ENCODE measurements at places on chromosomes 7 and 10.

DNA sequence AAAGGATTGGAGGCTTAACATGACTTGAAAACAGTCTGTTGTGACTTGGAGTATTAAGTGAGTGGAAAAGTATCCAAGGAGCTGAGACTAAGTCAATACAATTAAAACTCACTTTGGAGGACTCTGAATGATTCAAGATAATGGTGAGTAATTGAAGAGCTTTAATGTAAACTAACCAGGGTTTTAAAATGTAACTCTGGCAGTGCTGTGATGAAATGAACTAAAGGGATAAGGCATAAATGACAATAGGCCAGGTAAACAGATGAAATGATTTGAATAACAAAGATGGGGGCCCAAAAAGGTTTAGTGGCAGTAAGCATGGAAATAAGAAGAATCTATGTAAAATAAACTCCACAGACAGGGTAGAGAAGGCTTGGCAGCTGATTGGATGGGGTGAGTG is 316.5 kb upstream of the CACNA2D1 start:
- no peak for DNase-seq

GRCh38 chr7:29335188-29336083 is 140.9 kb downstream of the CHN2 start:
- DNase-seq, result no peak

DNA sequence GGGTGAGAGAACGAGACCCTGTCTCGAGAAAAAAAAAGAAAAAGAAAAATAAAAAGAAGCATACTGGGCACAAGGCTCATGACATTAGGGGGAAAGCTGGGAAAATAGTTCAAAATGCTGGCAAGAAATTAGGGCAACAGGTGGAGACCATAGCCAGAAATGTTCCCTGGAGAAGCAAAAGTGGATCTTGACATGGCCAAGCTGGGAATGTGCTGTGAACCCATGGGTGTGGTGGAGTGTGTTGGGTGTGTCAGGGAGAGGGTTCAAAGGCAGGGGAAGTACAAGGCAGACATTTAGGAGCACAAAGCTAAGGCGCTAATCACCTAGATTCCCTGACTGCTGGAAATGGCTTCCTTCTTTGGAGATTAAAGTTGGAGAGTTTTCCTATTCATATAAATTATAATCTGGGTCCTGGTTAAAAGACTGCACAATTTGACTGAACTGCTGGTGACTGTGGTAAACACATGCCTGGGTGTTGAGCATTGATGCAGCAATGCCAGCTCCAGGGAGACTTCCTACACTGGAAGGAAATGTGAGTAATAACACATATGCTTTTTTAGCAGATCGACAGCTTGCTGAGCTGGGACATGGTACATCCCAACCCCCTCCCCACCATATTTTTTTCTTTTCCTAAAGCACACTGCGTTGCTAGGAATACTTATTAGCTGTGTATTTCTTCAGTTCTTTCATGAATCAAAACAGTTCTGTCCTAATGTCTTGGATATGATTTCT is 70.1 kb upstream of the ARHGAP21 start:
- no peak for DNase-seq

DNA sequence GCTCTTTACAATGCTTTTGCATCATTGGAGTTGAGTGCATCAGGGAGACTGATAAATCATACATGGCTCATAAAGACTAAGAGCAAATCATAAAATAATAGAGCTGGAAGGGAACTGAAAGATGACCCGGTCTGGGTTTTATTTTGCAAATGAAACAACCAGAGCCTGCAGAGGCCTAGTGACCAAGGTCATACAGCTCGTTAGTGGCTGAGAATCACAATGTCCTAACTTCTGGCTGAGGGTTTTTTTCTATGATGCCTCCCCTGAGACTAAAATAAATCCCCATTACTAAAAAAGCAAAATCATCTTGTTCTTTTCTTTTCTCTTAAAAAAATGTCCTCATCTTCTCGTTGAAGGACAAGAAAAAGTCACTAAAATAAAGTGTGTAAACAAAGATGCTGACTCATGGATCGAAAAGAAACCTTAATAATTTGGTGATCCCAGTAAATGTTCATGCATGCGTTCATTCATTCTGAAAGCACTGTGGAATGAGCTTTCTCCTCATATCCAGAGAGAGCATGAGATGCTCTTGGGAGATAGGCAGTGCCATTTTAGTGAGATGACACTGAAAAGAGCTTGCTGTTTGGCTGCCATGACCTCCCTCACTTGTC is 107.8 kb upstream of the PHYHIPL start:
- DNase-seq, result no peak

GRCh38 chr10:61751599-61751998 is 88.9 kb downstream of the CABCOCO1 start:
- no peak for DNase-seq

DNA sequence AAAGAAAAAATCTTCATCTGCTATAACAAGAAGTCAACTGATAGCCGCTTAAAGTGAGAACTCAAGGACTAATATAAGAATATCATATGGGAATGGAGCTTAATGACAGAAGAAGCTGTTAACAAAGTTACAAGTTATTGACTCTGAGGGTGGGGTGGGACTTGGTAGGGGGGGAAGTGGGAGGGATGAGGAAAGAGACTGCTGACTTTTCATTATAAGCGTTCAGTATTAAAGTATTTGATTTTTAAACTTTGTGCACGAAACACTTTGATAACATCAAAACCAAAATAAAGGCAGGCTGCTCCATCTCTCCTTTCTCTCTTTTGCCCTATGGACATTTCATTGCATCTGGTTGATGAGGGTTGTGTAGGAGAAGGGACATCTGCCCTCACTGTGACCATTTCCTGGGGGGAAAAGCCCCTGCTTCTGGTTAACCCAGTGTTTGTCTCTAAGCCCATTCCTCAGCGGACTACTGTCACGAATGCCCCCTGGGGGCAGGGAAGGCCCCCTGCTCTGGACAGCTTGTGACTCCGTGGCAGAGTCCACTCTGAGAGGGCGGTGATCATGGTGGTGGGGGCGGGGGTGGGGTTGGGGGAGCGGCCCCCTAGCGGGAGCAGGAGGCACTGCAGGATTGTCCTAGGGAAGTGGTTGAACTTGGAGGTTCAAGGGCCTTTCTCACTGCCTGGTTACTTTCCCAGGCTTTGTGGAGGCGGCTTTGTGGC is 17.4 kb downstream of the SLC13A4 start:
- no peak for DNase-seq

DNA sequence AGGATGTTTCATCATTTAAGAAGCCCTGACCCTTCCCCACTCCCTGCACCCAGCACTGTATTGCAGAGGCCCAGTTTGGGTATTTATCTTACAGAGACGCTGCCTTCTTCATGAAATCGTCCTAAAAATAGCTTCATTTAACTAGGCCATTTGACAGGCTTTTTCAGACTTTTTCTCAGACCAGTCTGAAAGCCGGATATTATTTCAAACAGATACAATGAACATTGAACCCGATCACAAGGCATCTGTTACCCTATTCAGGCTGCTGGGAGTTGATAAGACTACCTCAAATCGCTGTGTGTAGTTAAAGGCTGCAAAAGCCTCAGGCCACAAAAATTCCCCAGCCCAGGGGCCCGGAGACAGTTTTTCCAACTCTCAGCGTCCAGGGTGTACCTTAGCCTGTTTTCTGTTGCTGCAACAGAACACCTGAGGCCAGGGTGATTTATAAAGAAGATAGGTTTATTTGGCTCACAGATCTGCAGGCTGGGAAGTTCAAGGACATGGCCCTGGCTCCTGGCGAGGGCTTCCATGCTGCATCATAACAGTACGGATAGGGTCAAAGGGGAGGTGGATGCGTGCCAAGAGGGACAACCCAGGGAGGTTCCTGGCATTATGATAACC is 130.7 kb upstream of the SH2B2 start:
- DNase-seq, result no peak

DNA sequence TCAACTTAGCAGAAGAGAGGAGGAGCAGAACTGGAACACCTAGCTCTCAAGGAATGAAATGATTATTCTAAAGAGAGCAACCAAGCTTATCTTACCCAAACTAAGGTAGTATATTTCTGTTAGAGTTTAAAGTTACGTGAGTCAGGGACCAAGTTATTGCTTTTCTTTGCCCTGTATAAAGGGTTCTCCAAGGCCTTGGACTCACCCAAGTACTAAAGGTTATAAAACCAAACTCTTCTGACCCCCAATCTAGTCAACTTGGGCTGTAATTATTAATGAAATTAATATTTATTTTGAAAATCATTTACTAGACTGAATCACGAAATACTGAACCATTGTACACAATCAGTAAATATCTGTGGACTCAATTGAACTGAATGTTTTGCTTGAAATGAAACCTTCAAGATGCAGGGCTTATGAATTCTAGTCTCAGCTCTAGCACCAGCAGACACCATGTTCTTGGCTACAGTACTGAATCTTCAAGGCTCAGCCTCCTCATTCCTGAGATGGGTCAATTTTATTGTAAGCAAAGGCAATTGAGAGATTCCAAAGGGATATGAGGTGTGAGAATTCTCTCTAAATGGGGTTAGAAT is 1.8 kb upstream of the CYP2C19 start:
- DNase-seq, result no peak

- DNase-seq, result no peak
Observed at GRCh38 chr10:4780782-4781181, 45.2 kb upstream of the AKR1E2 start.

DNA sequence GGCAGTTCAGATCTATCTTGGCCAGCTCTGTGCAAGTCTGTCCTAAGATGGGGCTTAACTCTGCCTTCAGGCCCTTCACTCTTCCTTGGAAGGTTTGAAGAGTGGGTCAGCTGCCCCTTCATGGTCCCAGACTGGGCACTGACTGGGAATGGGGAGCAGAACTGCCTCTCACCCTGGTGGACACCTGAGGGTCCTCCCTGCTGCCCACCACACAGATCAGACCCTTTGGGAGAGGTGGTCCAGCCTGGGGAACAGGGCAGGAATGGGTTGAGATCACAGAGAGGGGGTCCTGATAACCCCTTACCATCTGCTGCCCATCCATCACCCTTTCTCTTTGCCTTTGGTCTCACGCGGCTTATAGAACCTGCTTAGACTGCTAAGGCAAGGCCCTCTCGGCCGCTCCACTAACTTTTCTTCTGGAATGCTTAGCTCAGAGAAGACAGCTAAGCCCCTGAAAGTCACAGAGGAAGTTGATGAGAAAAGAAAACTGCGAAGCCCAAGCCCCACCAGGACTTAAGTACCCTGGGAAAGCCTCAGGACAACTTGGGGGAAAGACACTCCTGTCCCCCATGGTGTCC is 402 bp upstream of the CDHR1 start:
- no peak for DNase-seq

GRCh38 chr7:157977306-157977705 is 610.3 kb downstream of the PTPRN2 start:
- no peak for DNase-seq

GRCh38 chr10:88157981-88158465 is 294.6 kb downstream of the PTEN start:
- DNase-seq, result no peak

GRCh38 chr10:43689618-43689954 is 40.9 kb upstream of the ZNF32 start:
- no peak for DNase-seq

DNA sequence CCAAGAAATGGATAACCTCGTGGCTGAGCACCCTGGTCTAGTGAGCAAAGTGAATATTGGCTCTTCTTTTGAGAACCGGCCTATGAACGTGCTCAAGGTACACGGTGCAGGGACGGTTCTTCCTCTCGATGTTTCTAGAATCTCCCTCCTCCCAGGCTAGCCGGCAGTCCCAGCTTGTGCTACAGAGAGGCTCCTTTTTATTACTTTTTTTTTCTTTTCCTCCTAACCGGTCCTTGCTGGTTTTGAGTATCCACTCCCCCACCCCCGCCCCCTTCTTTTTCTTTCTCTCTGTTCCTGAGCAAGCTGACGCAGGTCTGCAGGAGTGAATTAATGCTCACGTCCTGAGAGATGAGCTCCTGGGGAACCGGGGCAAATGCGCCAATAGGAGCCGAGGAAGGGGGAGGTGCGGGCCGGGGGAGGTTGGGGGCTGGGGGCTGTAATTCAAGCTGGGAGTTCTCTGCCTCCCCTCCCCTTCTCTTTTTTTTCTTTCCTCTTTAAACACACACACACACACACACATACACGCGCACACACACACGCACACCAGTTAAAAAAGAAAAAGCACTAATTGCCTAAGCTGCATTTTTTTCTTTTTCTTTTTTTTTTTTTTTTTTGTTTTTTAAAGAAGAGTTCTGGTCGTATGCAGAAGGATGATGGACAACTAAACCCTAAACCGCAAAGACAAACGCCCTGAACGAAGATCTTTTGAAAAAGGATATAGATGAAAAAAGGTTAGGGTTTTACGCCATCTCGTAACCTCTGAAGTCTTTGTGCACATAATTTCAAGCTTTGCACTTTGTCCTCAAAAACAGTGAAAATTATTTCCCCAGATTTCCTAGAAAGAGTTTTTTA is 6.6 kb downstream of the CPA2 start:
- DNase-seq, result no peak

DNA sequence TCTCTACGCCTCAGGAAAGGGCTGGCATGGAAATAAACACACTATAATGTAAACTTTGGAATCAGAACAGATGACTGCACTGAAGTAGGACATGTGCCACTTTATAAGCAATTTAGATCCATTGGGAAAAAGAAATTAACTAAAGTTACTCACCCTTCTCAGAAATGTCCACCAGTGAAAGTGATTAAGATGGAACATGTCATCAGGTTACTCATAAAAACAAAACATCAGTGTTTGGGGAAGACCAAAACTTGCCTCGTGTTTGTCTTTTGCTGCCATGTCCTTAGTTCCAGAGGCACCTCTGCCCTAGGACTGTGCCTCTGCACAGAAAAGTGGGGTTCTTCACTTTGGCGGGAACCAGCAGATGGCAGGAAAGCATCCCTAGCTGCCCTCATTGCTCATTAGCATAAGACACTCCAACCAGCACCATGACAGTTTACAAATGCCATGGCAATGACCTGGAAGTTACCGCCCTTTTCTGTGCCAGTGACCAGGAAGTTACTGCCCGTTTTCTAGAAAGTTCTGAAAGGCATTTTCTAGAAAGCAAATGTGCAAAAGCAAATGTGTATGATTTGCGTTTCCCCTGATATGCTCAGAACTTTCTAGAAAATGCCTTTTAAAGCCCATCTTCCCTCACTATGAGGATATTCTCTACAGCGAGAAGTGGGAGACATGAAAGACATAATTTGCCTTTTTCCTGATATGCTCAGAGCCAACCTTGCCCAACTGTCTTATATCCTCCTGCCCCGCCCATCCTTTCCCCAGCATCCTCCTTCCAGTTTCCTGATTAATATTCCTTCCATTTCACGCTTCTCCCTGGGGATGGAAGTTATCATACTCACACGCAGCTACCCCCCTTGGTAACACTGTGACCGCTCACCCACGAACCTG is 258.2 kb downstream of the USP6NL start:
- DNase-seq, result no peak

DNA sequence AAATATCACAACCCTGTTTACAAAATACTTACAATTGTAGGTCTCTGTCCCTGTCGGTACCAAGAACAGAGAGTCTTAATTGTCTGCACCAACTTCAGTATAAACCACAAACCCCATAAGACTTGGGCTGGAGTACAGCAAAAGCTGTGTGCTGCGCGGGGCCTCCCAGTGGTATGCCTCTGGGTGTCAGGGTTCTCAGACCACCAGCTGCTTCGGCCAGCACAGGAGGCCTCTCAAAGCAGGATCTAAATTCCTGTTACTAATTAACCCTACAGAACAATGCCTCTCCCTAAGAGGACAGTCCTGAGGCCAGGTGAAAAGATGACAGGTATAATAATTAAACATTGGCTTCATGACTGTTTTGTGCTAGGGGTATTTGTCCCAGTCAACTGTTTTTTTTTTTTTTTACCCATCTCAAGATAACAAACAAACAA is 957 bp upstream of the SVIL start:
- no peak for DNase-seq

- no peak for DNase-seq
Observed at GRCh38 chr10:3401491-3401938, 228.9 kb upstream of the PITRM1 start.

Measured in stimulated activated CD4-positive, alpha-beta T cell treated with anti-CD3 and anti-CD28 coated beads, Interleukin-1b, Interleukin-23, amount 100 ng/mL, for 1 hour (primary cell).